Activated T-cell treated with anti-CD3 and anti-CD28 coated beads for 4 hours (primary cell): ENCODE measurements at places on chromosomes 2 and 18.

- no peak for DNase-seq
Observed at GRCh38 chr18:48771641-48772375, 179.0 kb downstream of the SMAD7 start.

- no peak for DNase-seq
Observed at GRCh38 chr2:110866466-110866865, 134.1 kb downstream of the ACOXL start.

GRCh38 chr18:53486296-53486695 is 738.2 kb downstream of the MBD2 start:
- no peak for DNase-seq

- no peak for DNase-seq
Observed at GRCh38 chr2:66573821-66574233, 138.9 kb downstream of the MEIS1 start.

DNA sequence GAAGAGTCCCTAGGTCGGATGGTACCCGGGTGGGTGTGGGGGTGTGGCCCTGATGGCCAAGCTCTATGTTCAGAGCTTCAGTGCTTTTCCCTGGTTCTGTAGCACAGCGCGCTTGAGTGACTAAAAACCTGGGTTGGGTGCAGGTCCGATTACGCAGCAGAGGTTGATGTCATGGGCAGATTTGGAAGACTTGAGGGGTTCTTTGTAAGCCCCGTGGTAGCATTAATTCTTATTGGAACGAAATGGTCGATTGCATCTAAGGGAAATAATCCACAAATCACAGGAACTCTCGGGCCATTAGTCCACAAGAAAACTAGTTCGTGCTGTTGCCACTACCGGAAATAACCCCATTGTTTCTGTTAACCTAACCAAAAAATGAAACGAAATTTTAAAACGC is 9.0 kb downstream of the HOXD8 start:
- no peak for DNase-seq

DNA sequence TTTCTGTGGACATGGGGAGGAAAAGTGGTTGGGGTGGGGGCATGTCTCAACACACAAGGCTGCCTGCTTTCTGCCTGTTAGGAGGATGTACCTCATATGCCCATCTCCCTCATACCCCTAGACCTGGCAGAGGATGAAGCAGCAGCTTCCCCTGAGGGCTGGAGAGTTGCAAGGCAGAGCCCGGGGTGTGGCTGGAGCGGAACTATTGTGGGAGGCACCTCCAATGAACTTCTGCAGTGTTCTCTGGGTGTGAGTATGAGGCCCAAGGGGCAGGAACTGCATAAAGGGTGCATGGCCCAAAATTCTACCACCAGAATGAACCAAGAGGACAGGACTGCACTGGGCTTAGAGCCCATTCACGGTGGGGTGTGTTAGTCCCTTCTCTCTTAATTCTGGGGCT is 296.3 kb upstream of the SIX2 start:
- no peak for DNase-seq

GRCh38 chr2:204133476-204133875 is 196.9 kb downstream of the ICOS start:
- no peak for DNase-seq

DNA sequence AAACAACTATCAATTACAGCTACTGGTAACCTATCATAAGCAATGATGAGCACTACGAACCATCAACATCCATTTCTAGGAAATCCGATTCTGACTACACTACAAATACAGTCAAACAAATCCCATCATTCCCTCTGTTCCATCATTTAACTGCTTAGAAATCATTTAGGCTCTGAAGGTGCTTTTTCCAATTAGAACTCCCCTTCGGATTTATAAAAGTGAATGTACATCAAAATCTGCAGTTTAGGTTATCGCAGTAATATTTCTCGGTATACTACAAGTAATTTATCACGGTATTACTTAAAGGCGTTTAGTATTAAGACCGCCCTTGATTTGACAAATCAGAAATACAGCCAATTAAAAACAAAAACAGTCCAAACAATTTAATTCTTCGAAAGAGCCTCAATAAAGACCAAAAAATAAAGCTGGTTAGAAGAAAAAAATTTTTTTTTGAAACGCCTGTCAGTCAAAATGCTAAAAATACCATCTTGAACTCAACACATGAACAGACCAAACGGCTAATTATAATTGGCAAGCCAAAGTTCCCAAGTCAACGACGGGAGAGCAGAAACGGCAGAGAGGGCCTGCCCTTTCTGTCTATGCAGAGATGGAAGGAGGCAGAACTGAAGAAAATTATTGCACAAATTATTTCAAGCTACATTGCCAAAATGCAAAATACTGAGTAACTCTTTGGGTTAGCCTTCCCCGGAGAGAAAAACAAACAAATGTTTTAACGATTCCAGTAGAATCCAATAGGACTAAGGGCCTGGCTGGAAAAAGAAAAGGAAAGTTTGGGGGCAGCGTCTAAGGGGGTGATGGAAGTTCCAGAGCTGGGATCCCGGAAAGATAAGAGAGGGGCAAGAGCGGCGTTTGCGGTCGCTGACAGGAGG is 1.2 kb downstream of the VPS54 start:
- no peak for DNase-seq

- no peak for DNase-seq
Observed at GRCh38 chr2:30759481-30759880, 47.8 kb downstream of the CAPN13 start.

DNA sequence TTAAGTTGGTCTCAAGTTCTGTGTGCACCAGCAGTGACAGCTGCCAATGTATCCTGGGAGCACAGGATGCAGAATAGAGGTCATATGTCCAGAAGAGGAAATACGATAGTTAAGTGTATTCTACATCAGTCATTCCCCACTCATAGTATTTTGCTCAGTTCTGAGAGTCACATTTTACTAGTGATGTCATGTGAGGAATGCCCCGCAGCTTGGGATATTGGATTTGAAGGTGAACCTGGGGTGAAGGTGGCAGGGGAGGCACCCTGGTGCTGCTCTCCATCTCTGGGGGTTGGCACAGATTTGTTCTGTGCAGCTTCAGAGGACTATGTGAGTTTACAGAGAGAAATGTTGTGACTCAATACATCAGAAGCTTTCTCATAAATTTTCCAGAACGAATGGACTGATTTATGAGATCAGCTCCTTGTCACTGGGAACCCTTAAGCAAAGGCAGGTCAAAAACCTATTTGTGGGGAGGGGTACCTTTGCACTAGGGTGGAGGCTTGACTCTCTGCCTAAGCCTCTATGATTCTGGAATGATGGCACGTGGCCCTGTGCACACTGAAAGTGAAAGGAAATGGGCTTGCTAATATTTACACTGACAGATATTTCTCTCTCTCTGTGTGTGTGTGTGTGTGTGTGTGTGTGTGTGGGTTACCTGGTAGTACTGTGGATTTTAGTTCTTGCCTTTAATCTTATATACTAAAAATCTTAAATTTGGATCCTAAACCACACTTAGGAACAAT is 95.9 kb downstream of the NEB start:
- peak; percentile 25 for DNase-seq

DNA sequence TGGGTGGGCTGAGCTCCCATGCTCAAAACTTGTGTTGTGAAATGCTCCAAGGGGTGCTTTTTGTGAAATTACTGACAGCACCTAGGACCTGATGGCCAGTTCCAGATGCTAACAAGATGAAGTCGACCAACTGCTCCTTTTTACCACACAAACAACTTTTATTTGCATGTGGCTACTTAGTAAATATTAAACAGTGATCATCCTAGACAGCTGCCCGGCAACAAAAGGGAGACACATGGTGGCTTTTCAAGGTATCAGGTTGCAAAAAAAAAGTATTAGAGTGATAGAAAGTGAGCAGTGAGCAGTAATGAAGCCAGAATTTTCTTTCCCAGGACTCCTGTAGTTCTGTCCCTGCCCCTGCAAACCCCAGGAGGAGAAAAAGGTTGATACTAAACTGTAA is 118.5 kb downstream of the RPIA start:
- no peak for DNase-seq

- no peak for DNase-seq
Observed at GRCh38 chr2:237935740-237936452, 30.9 kb upstream of the UBE2F start.

GRCh38 chr18:13003466-13003896 is 12.3 kb downstream of the CEP192 start:
- no peak for DNase-seq

DNA sequence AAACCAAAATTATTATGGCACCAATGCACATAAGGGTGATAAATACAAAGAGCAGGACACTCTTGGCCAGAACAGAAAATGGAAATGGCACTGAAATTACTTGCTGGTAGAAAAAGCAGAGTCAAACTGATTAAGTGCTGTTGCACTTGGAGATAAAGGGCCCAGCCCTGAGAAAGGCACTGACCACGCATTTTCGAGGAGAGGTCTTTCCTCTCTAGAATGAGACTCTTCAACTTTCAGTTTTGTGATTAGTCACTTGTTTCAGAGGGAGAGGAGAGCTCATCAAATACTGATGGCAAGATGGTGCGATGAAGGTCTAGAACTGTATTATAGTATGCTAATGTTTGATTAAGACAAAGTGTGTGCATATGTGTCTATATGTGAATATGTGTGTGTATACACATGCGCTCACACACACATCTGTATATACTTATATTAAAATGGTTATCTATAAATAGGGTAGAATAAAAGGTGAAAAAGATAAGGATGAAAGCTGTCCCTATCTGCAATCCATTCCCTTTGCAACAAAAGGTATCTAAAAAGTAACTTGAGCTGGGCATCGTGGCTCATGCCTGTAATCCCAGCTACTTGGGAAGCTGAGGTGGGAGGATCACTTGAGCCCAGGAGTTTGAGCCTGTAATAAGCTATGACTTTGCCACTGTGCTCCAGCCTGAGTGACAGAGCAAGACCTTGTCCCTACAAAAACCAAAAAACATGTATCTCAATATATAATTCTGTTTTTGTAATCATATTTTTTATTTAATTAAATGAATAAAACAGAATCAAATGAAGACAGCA is 48.8 kb upstream of the ZDBF2 start:
- no peak for DNase-seq

DNA sequence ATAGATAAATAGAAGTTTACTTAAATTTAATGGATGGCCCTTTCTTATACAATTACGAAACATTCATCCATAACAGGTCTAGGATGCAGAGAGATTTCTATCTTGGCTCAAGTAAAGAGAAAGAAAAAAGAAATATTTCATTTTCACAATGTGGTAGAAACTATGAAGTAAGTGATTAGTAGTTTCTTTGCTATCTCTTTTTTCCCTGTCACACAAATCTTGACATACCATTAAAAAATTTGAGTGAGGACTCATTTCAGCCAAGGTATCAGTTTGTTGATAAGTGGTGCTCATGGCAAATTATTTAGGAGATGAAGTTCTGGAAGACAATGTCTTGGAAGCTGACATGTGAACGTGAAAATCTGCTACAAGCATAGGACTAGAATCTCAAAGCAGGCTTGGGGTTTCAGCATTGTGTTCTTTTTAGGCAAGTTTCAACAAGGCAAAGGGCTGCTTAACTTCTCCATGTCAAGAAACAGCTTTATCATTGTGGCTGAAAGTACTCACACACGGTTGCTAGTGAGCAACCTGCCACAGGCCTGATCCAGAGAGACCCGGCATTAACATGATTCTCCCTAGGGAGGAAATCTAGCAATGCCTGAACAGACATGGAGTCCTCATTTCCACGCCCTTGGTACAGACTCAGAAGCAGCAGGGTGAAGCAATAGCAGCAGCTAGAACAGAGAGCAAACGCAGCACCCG is 414.6 kb downstream of the DLGAP1 start:
- no peak for DNase-seq

DNA sequence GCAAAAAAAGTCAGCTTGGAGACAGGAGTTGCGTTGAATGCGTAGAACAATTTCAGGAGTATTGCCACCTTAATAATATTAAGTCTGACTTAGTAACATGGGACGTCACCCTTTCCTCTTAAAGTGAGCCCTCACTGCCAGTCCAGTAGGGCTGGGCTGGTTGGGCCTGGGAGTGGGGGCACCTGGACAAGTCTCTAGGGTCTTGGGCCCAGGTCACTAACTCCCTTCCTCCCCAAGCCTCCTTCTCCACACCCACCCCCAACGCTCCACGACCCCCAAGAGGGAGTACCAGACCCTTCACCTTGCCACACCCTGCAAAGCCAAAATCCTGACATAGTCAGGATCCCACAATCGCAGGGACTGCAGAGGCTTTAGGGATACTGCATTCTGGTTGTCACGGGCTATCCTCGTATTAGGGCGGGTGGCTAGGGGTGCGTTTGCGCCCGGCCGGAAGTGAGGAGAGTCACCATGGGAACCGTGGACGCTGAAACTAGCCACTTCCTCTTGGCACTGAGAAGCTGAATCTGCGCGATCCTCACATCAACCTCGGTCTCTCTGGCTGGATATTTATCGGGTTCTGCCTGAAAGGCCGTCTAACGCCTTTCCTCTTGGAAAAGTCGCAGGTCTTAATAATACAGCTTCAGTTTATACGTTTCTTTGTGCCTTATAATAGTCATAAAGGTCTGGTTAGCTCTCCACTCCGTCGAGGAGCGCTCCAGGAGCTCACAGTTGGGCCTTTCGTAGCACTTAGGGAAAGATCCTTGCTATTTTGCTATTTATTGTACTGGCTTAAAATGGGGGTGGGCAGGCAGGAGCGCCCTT is 10.3 kb upstream of the CXXC1 start:
- peak; percentile 31 for DNase-seq

DNA sequence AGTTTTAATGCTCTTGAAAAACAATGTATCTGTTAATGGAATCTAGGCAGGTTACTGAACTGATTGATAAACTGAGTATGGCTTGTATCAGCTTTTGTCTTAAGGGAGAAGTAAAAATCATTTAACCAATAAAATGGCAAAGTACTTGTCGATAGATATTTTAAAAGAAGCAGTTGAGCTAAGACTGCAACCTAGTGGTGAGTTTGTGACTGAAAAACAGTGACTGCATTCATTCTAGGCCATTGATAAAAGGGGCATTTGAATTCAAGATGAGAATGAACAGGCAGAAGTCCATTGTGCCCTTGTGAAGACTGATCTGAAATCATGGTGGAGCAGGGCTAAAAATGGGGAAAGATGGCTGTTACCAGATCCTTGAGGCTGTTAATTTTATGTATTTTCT is 59.4 kb upstream of the MSTN start:
- DNase-seq: no peak

DNA sequence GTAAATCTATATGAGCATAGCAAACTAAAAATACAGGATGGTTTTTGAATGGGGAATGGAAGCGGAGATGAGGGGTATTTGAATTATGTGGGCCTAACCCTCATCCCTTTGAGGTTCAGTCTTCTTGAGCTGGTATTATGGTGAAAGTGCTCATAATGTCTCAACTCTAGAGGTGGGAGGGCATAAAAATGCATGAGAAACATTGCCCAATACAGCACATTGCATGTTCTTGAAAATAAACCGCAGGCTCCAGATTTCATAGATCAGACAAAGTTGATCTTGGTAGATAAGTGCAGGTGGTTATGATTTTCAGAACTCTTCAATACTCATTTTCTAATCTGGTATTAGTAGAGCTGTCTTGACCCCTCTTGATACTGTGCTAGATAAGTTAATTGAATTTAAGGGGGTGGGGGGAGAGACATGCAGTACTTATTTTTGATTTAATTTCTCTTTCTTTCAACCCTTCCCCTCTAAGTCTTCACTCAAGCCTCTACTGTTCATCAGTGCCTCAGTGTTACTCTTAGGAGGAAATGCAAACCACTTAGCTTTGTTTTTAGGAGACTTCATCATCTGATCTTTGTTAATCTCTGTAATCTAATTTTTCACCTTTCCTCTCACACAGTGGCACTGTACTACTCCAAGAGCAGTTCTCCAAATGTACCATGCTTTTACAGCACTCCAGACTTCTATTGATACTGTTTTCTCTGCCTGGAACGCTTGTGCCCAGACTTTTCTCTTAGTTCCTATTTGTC is 22.2 kb downstream of the XRCC5 start:
- no peak for DNase-seq
